Non-pigmented ciliary epithelial cell (primary cell): ENCODE measurements at places on chromosomes 12 and 14.

DNA sequence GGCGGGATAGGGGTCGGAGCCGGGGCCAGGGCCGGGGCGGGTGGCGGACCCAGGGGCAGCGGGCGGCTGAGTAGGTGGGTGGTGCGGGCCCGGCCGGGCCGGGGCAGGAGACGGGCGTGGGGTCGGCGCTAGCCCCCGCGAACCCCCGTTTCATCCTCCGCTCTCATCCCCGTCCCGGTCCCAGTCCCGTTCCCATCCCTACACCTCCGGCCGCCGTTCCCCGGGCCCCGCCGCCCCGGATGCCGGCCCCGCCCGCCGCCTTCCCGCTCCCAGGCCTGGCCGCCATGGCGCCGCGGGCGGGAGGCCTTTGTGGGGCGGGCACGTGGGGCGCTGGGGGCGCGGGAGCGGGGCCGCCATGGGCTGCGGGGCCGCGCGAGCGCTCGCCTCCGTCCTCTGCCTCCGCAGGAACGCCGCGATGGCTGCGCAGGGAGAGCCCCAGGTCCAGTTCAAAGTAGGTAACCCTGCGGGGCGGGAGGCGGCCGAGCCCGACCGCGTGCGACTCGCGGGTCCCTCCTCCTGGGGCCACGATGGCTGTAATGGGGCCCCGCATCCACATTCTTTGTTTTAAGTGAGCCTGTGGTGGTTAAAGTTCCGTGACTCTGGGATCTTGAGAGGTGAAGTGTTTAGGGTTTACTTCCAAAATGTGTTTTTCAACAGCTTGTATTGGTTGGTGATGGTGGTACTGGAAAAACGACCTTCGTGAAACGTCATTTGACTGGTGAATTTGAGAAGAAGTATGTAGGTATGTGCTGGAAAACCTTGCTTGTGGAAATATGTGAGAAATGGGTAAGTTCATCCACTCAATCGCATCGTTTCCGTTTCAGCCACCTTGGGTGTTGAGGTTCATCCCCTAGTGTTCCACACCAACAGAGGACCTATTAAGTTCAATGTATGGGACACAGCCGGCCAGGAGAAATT, 572 bp downstream of the RAN start:
- DNase-seq = no peak

DNA sequence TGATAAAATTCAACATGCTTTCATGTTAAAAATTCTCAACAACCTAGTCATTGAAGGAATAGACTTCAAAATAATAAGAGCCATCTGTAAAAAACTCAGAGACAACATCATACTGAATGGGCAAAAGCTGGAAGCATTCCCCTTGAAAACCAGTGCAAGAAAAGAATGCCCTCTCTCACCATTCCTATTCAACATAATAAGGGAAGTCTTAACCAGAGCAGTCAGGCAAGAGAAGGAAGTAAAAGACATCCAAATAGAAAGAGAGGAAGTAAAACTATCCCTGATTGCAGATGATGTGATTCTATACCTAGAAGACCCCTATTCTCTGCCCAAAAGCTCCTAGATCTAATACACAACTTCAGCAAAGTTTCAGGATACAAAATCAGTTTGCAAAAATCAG, 52.9 kb downstream of the APOBEC1 start:
- no peak for DNase-seq

GRCh38 chr12:102413396-102413795, 67.0 kb downstream of the IGF1 start:
- DNase-seq = no peak

- peak; percentile 62 for DNase-seq
These were observed 161.2 kb downstream of the RERGL start for GRCh38 chr12:17928708-17929366.
